ENCODE measurements at places on chromosomes 16 and 17.

DNA sequence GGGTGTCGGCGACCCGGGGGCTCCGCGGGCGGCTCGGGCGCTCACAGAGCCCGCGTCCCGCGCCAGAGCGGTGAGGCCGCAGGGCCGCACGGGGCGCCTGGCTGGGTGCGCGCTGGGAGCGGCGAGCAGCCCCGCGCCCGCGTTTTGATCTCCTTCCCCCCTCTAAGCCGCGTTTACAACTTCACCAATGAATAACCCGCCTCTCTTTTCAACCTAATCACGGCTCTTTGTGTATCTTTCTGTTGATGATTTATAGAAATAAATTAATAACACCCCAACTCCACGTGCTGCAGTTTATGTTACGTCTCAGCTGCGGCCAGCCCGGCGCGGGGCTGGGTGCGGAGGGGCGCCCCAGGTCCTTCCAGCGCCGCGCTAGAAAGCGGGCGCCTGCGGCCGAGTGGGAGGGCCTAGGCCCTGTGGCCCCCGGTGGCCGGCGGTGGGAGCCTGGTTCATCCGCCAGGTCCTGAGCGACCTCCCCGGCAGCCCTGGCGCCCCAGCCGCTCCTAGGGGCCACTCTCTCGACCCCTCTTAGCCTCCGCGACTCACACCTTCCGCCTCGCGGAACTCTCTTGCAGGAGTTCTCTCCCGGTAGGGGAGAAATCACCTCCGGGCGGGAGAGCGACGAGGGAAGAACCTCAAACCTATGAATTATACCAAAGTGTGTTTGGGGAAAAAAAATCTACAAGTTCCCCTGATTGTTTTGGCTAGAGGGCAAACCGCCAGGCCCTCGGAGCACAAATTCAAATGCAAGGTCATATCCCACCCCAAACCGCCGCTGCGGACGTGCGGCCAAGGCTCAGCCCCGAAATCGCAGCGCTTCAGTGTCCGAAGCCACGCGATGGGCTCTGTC lies 1.9 kb downstream of the HNF1B start:
- peak; percentile 60 for DNase-seq

GRCh38 chr16:53991754-53992378 lies 287.9 kb downstream of the FTO start:
- no peak for DNase-seq

DNA sequence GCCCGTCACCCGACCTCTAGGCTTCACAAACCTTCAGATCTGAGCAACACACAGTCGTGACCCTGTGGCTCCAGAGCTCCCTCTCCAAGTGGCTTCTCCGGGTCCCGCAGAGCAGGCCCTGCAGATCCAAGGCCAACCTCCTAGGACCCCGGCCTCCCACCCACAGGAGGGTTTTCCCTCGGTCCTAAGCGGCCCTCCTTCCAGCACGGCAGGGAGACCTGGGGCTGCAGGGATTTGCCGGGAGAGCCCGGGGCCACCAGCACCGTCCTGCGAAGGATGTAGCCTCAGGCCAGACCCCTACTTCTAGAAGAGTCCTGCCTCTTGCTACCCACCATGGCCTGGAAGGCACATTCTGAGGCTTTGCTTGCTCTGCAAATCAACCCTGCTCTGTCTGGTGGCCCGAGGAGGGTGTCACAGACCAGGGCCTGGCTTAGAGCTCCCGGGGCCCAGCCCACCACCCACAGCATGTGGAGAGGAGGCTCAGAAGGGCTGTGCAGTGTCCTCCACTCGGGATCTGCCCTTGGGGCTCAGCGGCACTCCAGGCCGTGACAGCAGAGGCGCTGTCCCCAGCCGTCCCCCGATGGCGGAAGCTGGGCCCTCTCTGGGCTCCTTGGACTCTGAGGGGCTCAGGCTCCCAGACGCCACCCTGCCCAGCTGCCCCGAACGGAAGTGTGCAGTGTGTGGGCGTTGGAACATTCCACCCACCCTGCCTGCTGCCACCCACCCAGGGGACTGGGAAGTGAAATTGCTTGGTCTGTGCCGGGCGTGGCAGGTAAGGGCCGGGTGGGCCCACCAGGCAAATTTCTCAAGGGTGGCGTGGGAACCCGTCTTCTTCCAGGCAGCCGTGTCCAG lies 28.8 kb upstream of the ACSF3 start:
- no peak for DNase-seq

DNA sequence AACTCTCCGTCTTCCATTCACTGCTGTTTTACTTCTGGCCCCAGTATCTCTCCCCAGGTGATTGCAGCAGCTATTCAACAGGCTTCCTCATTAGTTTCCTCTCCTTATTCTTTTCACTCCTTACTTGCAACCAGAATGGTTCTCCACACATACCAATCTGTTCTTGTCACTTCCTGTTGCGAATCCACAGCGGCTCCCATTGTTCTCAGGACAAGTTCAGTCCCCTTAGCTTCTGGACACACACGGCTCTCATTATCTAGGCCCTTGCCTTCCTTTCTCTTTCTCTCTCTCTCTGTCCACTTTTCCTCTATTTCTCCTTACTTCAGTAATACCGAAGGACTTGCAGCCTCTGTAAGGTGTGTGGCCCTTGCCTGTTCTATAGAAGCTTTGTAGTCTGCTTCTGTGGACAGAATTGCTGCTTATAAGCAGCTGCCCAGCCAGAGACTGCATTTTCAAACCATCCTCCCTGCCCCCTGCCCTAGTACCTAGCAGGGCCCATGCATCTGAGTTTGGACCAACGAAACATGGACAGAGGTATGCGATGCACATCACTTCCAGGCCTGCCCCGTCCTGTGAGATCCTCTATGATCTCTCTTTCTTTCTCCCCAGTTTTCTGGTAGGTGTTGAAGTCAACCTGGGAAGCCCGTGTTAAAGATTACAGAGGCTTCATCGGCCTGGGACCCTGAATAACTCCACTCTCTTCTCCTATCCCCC lies 45.7 kb downstream of the VAT1L start:
- no peak for DNase-seq

- no peak for DNase-seq
Measured at GRCh38 chr16:46947900-46948547, 25.4 kb downstream of the DNAJA2 start.

DNA sequence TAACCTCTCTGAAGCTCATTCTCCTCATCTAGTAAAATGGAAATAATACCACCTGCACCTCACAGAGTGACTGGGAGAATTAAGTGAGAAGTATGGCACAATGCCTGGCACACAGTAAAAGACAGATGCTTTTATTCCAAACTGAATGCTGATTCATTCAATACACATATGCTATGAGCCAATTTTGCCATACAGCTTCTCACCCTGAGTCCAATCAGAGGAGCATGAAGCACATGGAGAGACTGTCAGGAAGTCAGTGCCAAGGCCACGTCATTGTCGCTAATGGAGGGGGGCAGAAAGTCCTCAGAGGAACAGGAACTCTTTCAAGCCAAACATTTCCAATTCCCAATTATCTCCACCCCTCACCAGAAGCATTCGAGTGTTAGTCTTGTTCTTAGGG lies 11.6 kb downstream of the MKS1 start:
- no peak for DNase-seq

DNA sequence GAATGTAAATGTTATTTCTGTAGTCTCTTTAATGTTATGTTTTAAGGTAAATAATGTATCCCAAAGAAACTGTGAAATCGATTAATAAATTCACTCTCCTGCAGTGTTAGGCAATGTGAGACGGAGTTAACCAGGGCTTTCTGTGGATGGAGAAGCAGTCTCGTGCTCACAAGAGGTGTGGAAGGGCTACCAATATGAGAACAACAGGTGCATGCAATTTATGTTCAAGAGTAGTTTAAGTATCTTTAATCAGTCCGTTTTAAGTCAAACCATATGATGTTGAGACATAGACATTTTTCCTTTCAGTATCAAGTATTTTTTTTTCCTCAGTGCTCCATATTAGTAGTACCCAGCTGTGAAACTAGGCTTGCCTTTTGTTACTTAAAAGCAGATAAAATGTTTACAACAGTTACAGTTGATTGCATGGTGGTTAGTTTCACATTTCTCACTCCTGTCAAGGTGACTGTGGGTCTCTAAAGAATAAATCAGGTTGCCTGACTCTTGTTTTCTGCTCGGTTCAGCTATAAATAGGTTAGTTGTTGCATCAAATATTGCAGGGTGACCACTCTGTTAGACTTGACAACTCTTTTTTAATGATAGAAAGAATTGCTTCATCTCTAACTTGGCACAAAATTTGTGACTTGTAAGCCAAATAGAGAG lies 54.4 kb downstream of the COX10 start:
- DNase-seq = no peak

DNA sequence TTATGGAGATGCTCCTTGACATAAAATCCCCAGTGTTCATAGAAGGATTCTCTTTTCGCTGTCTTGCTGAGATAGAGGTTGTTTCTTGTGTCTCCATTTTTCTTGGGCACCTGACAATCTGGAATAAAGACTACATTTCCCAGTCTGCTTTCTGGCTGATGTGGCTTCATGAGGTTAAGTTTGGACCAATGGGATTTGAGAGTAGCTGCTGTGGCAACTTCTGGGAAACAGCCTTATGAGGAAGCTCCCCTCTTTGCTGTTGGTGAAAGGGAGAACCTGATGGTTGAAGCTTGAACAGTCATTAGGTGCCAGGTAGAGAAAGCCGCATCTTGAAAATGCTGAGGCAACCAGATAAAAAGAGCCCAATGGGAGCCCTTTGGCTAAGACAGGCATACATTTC lies 24.4 kb downstream of the HS3ST4 start:
- no peak for DNase-seq

DNA sequence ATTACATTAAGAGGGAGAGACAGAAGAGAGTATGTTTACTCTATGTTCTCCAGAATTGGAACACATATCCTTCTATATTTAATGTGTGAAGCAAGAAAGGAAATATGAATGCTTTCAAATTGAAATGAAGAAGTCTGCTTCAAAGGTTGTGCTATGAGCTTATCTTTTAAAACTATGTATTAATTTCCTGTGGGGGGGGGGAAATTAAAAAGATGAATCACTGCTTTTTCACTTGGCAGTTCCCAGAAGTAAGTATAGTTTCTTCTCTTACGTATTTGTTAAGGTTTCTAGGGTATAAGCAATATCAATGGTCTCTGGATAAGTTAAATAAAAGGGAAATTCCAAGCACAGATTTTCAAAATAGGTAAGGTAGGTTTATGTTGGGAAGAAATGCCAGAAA lies 7.0 kb downstream of the TERF2 start:
- DNase-seq = no peak

DNA sequence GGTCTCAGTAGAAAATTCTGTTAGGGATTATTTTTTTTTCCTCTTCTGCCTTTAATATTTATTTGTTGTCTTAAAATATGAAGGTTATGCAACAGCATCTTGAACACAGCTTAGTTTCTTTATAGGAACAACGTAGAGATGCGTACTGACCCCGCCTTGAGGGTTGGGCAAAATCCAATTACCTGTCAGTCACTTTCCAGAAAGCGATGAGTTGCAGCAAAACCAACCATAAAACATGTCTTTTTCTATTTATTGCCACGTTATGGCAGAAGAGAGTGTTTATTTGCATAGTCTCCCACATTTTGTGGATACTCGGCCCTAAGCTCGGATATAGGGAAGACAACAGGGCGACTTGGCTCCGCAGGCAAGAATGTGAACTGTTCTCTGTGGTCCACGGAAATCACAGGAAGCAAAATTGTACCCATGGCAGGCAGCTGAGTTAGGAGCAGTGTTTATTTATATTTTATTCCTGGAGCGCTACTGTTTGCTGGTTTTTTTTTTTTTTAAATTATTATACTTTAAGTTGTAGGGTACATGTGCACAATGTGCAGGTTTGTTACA lies 44.3 kb upstream of the CACNG5 start:
- DNase-seq = no peak

DNA sequence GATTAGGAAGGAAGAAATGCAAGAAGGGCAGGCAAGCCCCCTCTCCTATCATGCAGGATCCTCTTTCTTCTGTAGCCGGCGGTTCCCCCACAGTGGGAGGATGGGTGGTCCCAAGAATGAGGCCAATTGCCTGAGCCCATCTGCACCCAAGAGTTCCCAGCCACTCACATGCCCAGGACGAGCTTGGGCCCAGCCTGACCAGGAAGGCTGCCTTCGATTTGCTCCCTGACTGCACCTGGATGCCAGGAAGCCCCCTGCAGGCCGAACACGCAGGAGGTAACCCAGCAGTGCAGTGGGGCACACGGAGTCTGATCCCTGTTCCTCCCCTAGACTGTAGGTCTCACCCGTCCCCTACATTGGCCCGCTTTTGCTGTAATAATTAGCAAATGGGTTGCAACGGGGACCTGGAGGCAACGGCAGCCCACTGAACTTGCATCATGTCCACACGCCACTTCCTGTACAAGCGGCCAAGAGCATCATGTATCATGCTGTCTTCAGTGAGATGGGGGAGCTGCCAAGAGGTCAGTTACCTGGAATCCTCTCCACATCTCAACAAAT lies 67.5 kb downstream of the AMFR start:
- DNase-seq = peak; percentile 52
